WTC11 (cell line): ENCODE measurements at places on chromosomes 4 and X. TPM values are rescaled to one million over a fixed set of nuclear protein-coding genes. Genes with fewer than 3 reads are reported as not detected.

- no peak for DNase-seq
- H3K36me3 ChIP-seq, result no peaks in the 10 kb centered on the region
- H3K27me3 ChIP-seq, result no peaks in the 10 kb centered on the region
- peaks cover 10% of the 10 kb centered on the region for H3K4me1 ChIP-seq
- H3K4me3 ChIP-seq, result no peak overlapping the region
Observed at GRCh38 chr4:172410363-172410762, 597.2 kb downstream of the GALNTL6 start.

TLR6 gene
- 0.11 to 0.25 TPM (median 0.11 TPM) in 3 replicates for total RNA-seq

DNA sequence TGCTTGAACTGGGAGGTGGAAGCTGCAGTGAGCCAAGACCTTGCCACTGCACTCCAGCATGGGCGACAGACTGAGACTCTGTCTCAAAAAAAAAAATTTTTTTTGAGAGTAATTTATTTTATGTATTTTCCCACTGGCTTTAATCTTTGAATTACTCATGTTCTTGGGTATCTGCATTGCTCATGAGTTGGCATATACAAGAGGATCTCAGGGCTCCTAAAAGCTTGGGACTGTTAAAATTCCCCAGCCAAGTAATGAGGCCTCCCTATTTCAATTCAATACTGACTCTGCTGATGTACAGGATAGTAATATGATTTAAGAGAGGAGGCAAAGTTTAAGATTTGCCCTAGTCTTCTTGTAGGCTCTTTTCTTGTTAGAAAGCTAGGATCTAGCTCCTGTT, 6.2 kb downstream of the IL21 start:
- no peak for DNase-seq
- H3K4me3 ChIP-seq, result no peak overlapping the region
- no peak overlapping the region for H3K27ac ChIP-seq
- peaks cover 21% of the 10 kb centered on the region for H3K4me1 ChIP-seq
- no peaks in the 10 kb centered on the region for H3K27me3 ChIP-seq

- peak overlapping the region; percentile 97 for H3K4me3 ChIP-seq
- peaks cover 3% of the 10 kb centered on the region; the same call in 1 of the 2 replicates for H3K27me3 ChIP-seq
- peak overlapping the region; percentile 99 for H3K27ac ChIP-seq
- no peak for DNase-seq
- H3K36me3 ChIP-seq, result peaks cover 33% of the 10 kb centered on the region
Observed at GRCh38 chr4:17811078-17811603, 362 bp downstream of the NCAPG start.

- H3K27me3 ChIP-seq, result no peaks in the 10 kb centered on the region
- H3K27ac ChIP-seq, result no peak overlapping the region
- DNase-seq, result no peak
- peaks cover 14% of the 10 kb centered on the region for H3K4me1 ChIP-seq
Observed at GRCh38 chr4:98383431-98384106, 122.4 kb downstream of the RAP1GDS1 start.

DNA sequence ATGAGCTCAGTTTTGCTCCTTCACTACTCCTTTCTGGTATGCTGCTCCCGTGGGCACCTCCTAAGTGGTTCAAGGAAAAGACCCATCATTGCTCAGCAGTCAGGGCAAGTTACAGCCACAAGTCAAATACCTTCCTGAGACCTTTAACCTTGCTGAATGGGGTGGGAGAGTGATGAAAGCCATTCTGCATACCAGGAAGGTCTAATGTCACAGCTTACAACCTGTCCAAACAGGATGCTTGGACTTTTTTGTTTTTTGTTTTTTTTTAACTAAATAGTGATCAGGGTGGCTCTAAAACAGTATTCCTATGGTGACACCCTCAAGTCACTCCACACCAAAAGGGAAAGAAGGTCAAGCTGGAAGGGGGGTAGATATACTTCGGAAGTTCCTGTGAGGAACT, 93.1 kb downstream of the GPC3 start:
- peaks cover 16% of the 10 kb centered on the region for H3K4me1 ChIP-seq
- H3K27me3 ChIP-seq, result no peaks in the 10 kb centered on the region
- 0 out of 2 replicates have a peak, but pooled peaks cover 2% of the 10 kb centered on the region for H3K36me3 ChIP-seq
- H3K27ac ChIP-seq, result peak overlapping the region; percentile 35
- no peak overlapping the region for H3K4me3 ChIP-seq

DNA sequence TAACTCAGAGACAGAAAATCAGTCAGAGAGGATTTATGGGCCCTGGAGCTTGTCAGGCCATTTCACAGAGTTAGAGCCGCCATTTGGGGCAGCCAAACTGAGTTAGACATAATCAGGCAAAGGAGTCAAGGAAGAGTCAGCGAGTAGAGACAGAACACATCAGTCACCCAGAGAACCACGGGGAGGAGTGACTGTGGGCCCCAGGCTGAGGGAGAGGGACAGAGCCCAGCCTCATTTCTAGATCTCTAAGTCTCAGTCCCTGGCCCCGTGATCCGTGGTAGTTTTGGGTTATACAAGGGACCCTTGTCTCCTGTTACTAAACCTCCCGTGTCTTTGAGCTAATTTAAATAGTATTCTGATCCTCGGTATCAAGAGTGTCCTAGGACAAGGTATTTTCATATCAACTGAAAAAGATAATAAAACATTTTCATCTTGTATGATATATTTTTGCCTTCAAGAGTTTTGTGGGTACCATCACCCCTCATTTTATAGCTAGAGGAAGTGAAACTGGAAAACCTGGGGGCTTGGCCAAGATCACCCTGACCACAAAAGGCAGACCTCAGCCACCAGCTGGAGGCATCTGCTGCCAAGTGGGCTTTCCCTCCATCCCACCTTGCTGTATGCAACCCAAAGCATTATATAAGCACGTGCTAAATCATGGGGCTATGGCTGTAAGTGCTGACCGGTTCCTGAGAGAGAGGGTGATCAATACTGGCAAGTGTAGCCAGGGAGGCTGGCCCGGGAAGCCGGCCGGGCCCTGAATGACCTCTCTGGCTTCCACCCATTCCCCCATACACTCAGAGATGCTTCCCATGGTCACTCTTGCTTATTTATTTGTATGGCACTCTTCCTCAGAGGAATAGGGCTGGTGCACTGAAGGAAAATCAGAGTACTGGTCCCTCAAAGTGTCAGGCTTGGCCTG, 204.1 kb downstream of the BCOR start:
- H3K36me3 ChIP-seq, result no peaks in the 10 kb centered on the region; the same call in 1 of the 2 replicates
- peaks cover 2% of the 10 kb centered on the region; the same call in 1 of the 2 replicates for H3K27me3 ChIP-seq
- H3K27ac ChIP-seq, result no peak overlapping the region
- DNase-seq, result no peak
- no peak overlapping the region for H3K4me3 ChIP-seq

DNA sequence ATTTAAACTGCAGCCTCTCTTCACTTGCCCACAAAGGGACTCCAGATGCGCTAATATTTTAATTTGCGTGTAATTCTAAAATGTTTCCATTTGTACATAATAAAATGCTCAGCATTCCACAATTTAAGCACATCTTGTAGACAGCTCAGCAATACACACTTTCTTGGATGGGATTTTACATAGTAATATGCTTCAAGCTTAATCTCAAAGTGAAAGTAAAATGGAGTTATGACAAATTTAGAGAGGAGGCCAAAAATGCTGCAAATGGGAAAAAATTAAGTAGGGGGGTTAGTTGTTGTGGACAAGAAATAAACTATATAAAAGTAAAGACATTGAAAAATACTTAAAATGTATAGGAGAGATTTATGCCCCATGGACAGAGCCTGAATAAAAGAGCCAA, 149.1 kb downstream of the FBXO8 start:
- no peaks in the 10 kb centered on the region for H3K36me3 ChIP-seq
- DNase-seq, result no peak
- peaks cover 18% of the 10 kb centered on the region for H3K4me1 ChIP-seq

DNA sequence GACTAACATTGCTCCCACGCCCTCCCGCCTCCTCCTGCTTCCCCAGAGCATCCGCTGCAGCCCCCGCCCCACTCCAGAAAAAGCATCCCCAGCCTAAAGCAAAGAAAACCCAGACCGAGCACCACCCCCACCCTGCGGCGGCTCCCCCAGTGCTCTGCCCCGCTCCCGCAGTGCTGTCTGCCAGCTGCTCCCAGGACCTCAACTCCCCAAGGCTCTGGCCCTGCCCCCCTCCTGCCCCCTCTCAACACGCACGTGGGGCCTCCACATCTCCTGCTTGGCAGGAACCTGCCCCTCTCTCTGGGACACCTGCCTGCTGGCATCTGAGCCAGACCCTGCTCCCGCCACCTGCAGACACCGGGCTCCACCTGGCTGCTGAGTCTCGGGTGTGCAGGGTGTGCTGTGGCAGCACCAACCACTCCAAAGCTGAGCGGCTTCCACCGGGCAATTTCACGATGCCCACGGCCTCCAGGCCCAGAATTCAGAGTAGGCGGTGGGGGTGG, 79.4 kb downstream of the FAM53A start:
- H3K4me3 ChIP-seq, result no peak overlapping the region
- H3K4me1 ChIP-seq, result peaks cover 4% of the 10 kb centered on the region; the same call in 1 of the 2 replicates
- H3K27me3 ChIP-seq, result no peaks in the 10 kb centered on the region
- H3K27ac ChIP-seq, result no peak overlapping the region

GRCh38 chr4:133802359-133803140, 399.0 kb downstream of the PABPC4L start:
- no peak overlapping the region for H3K27ac ChIP-seq
- DNase-seq, result no peak
- H3K4me1 ChIP-seq, result peaks cover 18% of the 10 kb centered on the region
- no peaks in the 10 kb centered on the region for H3K36me3 ChIP-seq
- no peak overlapping the region for H3K4me3 ChIP-seq

CYBB gene
- 0.11 to 0.37 TPM (median 0.22 TPM) in 3 replicates for total RNA-seq

- no peak for DNase-seq
- H3K27ac ChIP-seq, result no peak overlapping the region
- H3K4me1 ChIP-seq, result no peaks in the 10 kb centered on the region
- H3K27me3 ChIP-seq, result no peaks in the 10 kb centered on the region
Observed at GRCh38 chr4:158929939-158930638, 161.3 kb downstream of the FNIP2 start.

DNA sequence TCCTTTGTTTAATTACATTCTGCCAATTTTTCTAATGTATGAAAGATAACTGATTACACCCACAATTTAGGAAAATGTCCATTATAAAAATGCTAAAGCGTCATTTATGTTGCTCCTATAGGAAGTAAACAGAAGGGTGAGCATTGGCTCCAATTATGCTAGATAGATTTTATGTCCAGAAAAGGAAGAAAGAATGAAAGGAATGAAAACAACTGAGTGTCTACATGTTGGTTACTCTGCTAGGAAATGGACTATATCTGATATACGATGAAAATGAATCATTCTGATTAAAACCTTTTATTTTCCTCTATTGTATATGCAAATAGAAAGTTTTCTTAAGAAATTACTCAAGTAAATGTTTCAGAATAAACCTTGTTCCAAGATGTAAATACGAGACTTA, 1.6 kb downstream of the ENAM start:
- no peak for DNase-seq
- H3K27me3 ChIP-seq, result no peaks in the 10 kb centered on the region

DNA sequence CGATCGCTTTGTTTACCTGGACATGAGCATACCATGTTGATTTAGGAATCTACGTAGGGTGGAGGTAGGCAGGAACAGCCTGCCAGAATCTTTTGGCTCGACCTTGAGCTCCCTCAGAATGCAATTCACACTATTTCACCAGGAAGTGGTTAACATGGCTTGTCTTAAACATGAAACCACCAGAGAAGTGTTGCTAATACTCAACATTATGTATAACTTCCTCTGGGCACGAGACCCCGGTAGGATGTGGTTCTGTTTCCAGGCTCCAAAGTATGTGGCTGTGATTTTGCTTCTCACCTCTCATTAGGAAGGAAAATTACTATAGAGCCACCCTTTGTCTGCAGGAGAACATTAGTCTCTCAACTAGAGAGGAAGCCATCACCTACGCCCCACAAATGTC, 59.0 kb upstream of the VCX3B start:
- H3K27ac ChIP-seq, result no peak overlapping the region
- no peak for DNase-seq
- peaks cover 5% of the 10 kb centered on the region for H3K4me1 ChIP-seq
- no peaks in the 10 kb centered on the region for H3K27me3 ChIP-seq
- H3K4me3 ChIP-seq, result no peak overlapping the region

- no peak overlapping the region for H3K4me3 ChIP-seq
- H3K36me3 ChIP-seq, result 0 out of 2 replicates have a peak, but pooled peaks cover 5% of the 10 kb centered on the region
- H3K27me3 ChIP-seq, result no peaks in the 10 kb centered on the region
- no peak overlapping the region for H3K27ac ChIP-seq
Observed at GRCh38 chr4:33134366-33134765, 2414.2 kb downstream of the PCDH7 start.

DNA sequence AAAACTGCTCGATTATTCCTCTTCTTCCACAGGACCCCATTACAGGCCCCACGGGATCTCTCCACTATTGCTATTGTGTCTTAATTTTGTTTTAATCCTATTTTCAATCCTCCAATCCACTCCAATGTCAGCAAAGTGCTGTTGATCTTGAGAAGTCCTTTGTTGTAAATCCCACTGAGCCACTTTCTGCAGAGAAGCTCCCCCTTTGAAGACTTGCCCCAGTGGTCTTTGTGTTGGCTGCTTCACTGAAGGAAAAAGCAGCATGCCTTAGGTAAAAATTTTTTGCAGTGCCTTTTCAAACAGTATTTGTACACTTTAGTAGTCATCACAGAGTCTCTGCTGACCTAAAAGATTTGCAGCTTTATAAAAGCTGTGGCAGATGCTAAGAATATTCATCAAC, 252.0 kb upstream of the SLC7A11 start:
- H3K4me1 ChIP-seq, result peaks cover 18% of the 10 kb centered on the region
- peaks cover 12% of the 10 kb centered on the region; the same call in 1 of the 2 replicates for H3K36me3 ChIP-seq
- DNase-seq, result no peak
- no peak overlapping the region for H3K27ac ChIP-seq
- H3K4me3 ChIP-seq, result no peak overlapping the region
